MG63 (cell line): ENCODE measurements at places on chromosomes 11 and 22. TPM values are rescaled to one million over a fixed set of nuclear protein-coding genes. Genes with fewer than 3 reads are reported as not detected.

GRCh38 chr11:132125988-132126871, 755.8 kb downstream of the NTM start:
- peak; percentile 55 for DNase-seq

DNA sequence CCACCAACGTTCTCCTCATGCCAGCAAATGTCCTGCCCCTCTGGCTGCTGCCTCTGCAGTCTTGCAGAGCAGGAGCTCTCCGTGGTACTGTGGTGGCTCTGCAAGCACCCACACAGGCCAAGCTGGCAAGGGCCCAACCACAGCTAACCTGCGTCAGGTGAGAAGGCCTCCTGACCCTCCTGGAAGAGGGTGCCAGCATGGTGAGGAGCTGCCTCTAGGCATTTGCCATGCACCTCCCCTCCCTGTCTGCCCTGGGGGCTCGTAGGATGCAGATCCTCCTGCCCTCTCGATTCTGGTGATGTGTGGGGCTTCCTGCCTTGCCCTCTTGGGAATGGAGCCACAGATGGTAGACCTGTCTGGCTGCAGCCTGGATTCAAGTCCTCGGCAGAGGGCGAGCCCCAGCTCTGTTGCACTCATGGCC, 1408.8 kb downstream of the TBC1D22A start:
- no peak for DNase-seq

- DNase-seq: no peak
Observed at GRCh38 chr11:75024068-75024449, 35.3 kb downstream of the NEU3 start.

DNA sequence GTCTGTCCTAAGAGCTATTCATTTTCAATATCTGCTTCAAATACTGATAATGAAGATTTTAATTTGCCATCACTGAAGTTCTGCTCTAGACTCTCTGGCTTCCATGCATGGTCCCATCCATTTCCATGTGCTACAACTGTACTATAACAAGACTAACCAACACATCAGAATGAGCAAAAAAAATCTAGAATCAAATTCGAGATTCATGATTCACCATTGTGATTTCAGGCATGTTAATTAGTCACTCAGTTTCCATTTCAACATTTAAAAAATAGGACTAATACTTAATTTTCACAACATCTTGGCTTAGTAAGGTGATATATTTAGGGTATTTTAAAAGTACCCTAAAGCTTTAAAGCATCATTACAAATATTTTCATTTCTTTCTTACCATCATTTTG, 22.8 kb downstream of the PICALM start:
- no peak for DNase-seq

DNA sequence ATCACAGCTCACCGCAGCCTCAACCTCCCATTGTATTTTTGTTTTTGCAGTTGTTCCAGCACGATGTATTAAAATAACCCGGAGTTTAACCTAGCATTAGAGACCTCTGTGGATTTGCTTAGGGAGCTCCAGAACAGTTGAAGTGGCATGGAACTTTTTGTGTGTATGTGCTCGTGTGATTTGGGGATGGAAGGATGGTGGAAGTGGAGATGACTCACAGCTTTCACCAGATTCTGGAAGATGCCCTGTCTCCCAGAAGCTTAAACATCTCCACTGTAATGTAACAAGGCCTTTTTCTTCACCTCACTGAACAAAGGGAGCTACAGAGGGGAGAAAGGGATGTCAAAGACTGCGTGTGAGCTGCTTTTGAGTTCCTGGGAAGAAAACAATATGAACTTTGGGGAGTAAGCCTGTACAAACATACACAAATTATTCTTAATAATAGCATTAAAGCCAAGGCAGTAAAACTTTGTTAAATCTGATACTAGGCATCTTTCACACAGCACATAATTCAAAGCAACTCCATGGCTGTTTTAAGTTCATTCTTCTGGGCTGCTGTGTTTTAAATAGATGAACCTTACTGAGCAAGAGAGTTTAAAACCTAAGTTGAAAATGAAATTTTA, 226.4 kb downstream of the ADAMTS15 start:
- no peak for DNase-seq

Gene INPP5J
- total RNA-seq: not detected in 2 replicates

GRCh38 chr11:79182794-79183193, 258.0 kb downstream of the TENM4 start:
- no peak for DNase-seq

- DNase-seq: no peak
Observed at GRCh38 chr11:130054966-130055365, 14.7 kb upstream of the APLP2 start.

Gene MEI1
- total RNA-seq: not detected in 2 replicates

- no peak for DNase-seq
Observed at GRCh38 chr22:22884888-22885840, 2.5 kb upstream of the IGLL5 start.

DNA sequence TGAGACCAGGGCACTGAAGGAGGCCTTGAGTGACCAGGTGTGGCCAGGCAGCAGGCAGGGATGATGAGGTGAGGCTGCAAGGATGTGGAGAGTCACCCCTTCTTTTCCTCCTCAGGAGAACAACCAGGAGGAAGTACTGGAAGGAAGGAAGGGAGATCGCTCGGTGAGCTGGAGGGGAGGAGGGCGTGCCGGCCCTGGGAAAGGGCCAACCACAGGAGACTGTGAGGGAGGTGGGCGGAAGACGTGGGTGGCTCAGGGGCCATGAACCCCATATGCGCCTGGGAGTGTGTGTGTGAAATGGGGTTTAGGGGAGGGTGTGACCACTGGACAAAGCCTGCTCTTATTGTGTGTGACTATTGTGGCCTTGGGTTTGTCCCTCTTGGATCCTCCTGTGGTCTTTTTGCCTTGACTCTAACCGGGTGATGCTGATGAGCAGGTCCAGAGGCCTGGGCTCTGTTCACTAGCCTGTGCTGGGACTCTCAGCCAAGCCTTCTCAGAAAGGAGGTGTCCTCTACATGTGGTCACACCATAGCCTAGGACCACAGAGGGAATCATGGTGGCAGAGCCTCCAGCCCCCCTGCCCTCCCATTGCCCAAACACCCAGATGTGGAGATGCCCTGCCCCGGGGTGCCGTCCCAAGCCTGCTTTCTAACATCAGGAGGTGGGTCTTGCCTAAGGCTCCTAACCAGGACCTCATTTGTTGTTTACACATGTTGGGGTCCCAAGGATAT, 41.3 kb upstream of the TUB start:
- DNase-seq: no peak

- DNase-seq: no peak
Observed at GRCh38 chr22:40113696-40114095, 64.0 kb upstream of the TNRC6B start.

- DNase-seq: no peak
Observed at GRCh38 chr11:134658481-134659225, 246.6 kb upstream of the B3GAT1 start.

Gene APOBEC3B
- total RNA-seq: 3.6 and 4.5 TPM in 2 replicates

Gene RFPL1
- not detected in 2 replicates for total RNA-seq

- DNase-seq: no peak
Observed at GRCh38 chr11:109870297-109870696, 222.9 kb upstream of the ZC3H12C start.

Gene PGA3
- not detected in 2 replicates for total RNA-seq
